LNCaP clone FGC (cell line): ENCODE measurements at places on chromosomes 4 and X.
A peak's percentile ranks its signal among the peaks of the same experiment; 100 is the strongest.

- no peak for DNase-seq
Observed at GRCh38 chr4:172979332-172979731, 189.3 kb upstream of the GALNT7 start.

- no peak for DNase-seq
Observed at GRCh38 chr4:173367285-173367684, 3.5 kb upstream of the SAP30 start.

DNA sequence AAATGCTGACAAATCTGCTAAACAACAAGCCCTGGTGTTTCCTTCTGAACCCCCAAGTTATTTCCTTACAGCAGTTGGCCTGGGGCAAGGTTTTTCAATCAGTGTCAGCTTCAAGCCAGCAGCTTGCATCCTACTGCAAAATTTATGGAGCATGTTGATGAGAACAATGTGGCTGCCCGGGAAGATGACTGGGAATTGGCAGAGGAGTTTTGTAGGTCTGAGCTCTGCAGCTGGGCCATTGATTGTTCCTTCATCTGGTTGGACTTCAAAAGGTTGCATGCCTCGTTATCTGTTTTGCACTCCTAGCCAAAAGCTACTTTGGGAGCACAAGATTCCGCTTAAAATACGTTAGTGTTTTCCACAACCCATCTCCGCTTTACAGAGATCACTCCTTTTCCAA lies 1030.3 kb upstream of the LCORL start:
- DNase-seq: no peak

- no peak for DNase-seq
Observed at GRCh38 chr4:41430792-41431191, 107.2 kb upstream of the LIMCH1 start.

GRCh38 chr4:168835880-168836454 lies 174.1 kb downstream of the CBR4 start:
- DNase-seq: peak; percentile 65

DNA sequence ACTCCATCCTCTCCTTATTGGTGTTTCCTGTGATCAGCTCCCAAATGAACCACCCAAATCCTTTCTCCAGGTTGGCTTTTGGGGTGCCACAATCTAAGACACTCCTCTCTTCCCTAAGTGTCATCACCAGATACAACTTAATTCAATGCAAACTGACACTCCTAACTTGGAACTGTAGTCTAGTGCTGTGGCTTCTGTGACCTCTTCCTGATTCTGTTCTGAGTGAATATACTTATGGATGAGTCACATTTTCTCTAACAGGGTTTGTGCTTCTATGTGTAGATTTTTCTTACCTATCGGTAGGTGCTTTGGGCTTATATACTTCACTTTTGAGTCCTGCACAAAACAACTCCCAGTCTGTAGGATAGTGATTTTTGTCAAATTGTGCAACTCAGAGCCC lies 141.3 kb upstream of the MAOA start:
- no peak for DNase-seq

DNA sequence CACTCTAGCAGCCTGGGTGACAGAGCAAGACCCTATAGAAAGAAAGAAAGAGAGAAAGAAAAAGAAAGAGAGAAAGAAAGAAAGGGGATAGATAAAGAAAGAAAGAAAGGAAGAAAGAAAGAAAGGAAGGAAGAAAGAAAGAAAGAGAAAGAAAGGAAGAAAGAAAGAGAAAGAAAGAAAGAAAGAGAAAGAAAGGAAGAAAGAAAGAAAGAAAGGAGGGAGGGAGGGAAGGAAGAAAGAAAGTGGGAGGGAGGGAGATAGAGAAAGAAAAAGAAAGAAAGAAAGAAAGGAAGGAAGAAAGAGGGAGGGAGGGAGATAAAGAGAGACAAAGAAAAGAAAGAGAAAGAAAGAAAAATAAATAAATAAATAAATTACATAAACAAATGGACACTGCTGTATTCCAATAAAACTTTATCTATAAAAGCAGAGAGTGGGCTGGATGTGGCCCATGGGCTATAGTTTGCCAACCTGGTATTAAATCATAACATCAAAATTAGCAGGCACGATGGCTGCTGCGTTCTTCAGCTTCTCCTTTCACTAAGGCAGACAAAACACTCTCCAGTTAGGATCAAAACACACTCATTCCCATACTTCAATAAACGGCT lies 165.0 kb downstream of the ZNF674 start:
- DNase-seq: no peak

DNA sequence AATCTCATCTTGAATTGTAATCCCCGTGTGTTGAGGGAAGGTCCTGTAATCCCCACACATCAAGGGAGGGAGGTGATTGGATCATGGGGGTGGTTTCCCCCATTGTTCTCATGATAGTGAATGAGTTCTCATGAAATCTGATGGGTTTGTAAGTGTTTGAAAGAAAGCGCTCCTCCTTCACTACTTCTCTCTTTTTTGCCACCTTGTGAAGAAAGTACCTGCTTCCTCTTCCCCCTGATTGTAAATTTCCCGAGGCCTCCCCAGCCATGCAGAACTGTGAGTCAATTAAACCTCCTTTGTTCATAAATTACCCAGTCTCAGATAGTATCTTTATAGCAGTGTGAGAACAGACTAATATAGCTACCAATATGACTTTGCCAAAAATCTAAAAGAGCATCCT lies 41.1 kb downstream of the GBA3 start:
- DNase-seq: no peak

- no peak for DNase-seq
Observed at GRCh38 chr4:140463182-140463581, 34.9 kb downstream of the MGAT4D start.

DNA sequence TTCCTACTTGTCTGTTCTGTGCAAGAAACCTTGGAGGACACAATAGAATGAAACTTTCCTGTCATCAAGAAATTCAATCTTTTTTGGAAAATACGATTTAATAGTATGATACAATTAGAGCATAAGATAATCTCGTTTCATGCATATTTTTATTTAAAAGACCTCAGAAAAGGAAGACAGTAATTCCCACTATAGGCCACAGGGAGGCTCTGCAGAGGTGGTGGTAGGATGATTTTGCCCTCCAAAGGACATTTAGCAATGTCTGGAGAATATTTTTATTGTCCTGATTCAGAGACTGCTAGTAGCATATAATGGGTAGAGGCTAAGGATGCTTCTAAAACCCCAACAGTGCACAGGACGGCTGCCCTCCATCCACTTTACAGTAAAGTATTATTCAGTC lies 68.7 kb downstream of the PAK3 start:
- no peak for DNase-seq

DNA sequence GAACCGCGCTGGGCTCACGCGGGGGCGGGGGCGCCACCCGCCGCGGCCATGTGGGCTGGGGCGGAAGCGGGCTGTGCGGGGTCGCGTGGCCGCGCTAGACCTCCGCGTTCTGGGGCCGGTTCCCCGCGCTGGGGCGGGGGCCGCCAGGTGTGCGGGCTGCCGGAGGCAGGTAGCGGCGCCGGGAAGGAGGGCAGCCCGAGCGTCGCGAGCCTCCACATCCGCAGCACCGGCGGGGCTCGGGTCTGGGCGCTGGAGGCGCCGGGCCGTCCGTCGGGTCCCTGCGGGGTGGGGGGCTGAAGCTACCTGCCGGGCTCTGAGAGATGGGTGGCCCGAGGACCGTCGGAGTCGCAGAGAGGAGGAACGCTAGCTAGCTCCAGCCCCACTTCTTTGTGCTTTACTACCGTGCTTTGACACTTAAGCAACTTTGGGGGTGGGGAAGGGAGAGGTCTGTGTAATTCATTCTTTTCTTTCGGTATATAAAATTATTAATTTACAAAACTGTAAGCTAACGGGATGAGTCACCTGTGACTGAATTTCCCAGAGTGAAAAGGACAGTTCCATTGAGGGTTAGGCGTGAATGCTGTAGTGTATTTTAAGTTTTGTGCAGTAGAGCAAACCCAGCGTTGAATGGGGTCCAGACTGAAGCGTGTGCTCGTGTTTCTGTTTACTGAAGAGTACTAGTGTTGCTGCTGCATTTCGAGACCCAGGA lies 689 bp downstream of the METAP1 start:
- DNase-seq: no peak

DNA sequence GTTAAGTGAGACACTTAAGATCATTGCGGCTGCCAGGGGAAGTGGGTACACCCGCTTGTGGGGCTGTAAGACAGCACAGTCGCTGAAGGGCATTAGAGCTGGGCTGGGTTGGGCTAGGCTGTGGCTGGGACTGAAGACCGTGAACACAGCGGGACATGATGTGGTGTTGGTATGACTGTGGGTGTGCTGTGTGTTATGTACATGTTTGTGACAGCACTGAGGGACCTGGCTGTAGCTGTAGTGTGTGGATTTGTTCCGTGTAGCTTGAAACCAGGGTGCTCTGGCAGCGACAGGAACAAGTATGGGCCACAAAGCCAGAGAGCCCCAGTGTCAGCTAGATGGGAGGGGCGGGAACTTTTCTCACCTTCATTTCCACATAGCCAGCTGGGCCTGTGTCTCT lies 82.1 kb downstream of the NHSL2 start:
- no peak for DNase-seq

DNA sequence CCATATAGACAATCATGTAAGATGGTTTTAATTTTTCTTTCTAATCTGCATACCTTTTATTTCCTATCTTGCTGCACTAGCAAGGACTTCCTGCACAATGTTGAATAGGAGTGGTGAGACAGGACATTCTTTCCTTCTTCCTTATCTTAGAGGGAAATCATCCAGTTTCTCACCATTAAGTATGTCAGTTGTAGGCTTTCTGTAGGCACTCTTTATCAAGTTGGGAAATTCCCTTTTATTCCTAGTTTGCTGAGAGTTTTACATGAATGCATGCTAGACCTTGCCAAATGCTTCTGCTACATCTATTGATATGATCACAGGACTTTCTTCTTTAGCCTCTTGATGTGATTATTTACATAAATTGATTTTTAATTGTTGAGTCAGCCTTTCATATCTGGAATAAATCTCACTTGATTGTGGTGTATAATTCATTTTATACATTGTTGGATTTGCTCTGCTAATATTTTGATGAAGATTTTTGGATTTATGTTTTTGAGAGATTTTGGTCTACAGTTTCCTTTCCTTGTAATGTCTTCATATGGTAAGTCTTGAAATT lies 23.8 kb downstream of the RNF175 start:
- DNase-seq: peak; percentile 38

- DNase-seq: no peak
Observed at GRCh38 chr4:16817286-16817685, 81.2 kb downstream of the LDB2 start.

DNA sequence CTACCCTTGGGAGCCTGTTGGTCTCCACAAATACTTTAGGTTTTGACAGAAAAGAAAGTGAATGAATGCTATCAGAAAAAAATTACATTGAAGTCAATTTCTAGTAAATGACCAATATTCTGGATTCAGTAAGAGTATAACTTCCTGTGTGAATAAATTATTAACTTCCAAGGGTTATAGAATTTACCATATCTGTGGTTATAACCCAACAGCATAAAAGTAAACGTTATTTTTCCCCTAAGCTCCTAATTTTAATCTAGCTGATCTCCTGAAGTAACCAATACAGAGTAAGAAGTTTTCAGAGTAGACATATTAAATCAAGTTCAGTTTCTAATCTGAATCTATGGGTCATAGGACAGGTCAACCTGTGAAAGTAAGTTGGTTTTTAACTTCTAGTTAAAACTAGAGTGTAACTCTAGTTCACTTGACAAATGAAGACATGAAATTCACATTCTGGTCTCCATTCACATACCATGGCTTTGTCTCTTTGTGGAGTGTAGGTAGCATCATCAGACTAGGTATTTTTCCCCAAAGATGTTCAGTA lies 22.8 kb downstream of the DTHD1 start:
- DNase-seq: no peak

GRCh38 chrX:9055354-9055753 lies 21.4 kb upstream of the FAM9B start:
- DNase-seq: no peak

GRCh38 chrX:136021160-136021559 lies 35.9 kb downstream of the SLC9A6 start:
- no peak for DNase-seq

DNA sequence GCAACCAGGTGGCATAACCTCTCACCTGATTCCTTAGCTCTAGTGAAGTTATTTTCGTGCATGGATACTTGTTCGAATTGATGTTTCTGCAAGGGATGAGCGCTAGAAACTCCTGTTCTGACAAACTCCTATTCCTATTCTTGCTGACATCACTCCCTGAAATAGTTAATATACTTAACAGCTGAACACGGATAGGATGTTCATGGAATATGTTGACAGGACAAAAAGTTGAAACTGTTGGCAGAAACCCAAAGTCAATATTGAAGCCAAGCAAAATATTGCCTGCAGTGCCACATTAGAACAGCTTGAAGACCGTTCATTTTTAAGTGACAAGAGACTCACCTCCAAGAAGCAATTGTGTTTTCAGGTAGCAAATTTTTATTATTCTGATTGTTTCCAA lies at the start of gene KLKB1:
Gene KLKB1 (plus strand): TSS at position 287 of the 400 bp plus-strand sequence. CDS start 689 bp downstream, outside the sequence.
- peak; percentile 94 for DNase-seq

- no peak for DNase-seq
Observed at GRCh38 chr4:14848229-14848628, 154.1 kb upstream of the CPEB2 start.

- no peak for DNase-seq
Observed at GRCh38 chr4:122665161-122665929, 44.5 kb upstream of the IL21 start.

GRCh38 chr4:179624768-179625181 lies 2182.5 kb upstream of the AGA start:
- no peak for DNase-seq

DNA sequence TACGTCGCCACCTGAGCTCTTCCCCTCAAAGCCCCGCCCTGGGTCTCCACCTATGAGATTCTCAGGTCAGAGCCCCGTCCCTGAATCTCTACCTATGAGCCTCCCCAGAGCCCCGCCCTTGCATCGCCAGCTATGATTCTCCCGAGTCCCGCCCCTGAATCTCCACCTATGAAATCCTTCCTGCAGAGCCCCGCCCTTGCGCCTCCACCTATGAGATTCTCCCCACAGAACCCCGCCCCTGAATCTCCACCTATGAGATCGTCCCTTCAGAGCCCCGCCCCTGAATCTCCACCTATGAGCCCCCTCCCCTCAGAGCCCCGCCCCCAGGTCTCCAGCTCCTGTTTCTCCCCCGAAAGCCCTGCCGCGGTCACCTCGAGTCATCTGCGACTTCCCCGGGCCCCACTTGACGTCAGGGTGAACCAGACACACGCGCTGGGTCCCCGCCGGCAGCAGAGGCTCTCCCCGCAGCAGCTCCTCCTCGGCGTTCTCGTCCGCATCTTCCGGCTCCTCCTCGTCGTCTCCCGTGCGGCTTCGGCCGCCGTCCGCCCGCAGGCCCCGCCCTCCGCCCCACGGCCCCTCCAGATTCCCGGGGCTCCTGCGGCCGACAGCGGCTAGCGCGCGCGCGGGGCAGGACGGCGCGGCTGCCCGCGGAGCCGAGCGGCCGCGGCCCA lies 393 bp downstream of the GTPBP6 start:
- peak; percentile 99 for DNase-seq

- DNase-seq: no peak
Observed at GRCh38 chr4:39046249-39046648, 14.0 kb upstream of the TMEM156 start.

GRCh38 chrX:154378799-154379568 lies at the start of gene EMD:
TSS of gene EMD (plus strand) at chrX:154379295. CDS start at chrX:154379485, 190 bp downstream.
- peak; percentile 89 for DNase-seq
